ENCODE measurements at places on chromosomes 11 and 22. TPM values are rescaled to one million over a fixed set of nuclear protein-coding genes. Genes with fewer than 3 reads are reported as not detected.

GRCh38 chr11:110473706-110474105 is 44.0 kb downstream of the FDX1 start:
- no peak for DNase-seq

- no peak for DNase-seq
Measured at GRCh38 chr11:55732936-55733335, 40.3 kb upstream of the OR5D13 start.

- DNase-seq, result peak; percentile 45
Measured at GRCh38 chr11:69848201-69848600, 29.0 kb upstream of the FGF3 start.

DNA sequence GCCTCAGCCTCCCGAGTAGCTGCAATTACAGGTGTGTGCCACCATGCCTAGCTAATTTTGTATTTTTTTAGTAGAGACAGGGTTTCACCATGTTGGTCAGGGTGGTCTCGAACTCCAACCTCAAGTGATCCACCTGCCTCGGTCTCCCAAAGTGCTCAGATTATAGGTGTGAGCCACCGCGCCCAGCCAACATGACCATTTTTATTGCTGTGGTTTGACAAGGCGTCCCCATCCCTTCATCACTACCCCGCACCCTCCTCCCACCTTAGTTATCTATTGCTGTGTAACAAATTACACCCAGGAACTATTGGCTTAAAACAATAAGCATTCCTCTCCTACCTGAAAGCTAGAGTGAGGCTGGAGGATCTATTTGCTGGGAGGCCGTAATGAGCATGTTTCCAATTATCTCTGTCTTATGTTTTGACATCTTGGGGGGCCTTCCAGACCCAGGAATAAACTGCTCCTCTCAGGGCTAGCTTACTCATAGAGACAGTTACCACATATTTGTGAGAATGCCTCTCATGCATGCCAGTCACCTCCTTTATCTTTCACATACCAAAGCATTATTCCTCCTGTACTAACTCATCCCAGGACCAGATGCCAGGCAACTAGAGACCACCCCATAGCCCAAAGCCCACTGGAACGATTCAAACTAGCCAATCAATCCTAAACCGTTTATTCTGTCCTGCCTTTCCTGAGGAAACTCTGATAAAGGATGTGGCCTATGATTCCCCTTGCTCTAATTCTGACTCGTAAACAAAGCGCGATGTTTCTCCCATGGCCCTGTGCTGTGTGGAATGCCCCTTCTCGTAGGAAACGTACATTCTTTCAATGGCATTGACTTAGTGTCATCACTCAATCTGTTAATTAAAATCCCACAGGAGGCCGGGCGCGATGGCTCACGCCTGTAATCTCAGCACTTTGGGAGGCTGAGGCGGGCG is 19.4 kb downstream of the SNU13 start:
- DNase-seq, result no peak

DNA sequence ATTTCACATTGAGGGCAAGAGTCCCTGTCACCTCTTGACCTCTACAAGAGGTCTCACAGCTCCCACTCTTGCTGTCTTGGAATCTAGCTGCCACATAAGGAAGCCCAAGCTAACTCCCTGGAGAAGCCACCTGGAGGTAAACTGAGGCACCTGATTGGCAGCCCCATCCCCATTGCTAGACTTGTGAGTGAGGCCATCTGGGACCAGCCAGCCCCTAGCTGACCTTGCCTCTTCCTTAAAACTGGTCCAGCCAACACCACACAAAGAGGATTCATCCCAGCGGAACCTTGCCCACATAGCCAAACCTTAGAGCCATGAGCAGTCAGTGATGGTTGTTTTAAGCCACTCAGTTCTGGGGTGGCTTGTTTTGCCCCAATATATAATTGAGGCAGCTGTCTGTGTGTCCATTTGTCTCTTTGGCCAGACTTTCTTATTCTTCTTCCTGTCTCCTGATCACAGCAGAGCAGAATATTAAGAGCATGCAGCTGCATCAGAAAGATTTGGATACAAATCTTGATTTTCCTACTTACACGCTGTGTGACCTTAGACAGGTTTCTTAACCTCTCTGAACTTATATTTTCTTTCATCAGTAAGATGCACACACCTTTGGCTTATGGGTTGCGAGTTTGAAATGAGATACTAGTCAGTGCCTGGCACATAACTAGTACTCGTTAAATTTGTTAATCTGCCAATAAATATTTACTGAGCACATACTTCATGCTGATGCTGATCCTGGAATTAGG is 74.3 kb upstream of the TP53I11 start:
- no peak for DNase-seq

DNA sequence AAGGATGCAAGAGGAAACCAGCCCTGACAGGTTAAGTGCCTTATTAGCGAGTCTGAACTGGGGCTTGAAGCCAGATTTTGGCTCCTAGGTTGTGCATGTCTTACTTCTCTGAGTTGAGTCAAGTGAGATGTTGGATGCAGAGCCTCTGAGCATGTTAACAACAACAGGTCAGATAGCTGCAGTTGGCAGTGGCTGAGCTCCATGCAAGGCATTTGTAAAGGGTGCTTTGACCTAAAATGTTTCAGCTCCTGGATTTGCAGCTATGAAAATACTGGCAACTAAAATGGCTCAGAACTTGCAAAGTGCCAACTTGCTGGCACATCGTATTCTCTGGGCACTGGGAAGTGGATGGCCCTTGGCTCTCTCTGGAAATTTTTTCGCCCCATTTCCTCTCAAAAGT is 16.4 kb upstream of the CSRP3 start:
- no peak for DNase-seq

DNA sequence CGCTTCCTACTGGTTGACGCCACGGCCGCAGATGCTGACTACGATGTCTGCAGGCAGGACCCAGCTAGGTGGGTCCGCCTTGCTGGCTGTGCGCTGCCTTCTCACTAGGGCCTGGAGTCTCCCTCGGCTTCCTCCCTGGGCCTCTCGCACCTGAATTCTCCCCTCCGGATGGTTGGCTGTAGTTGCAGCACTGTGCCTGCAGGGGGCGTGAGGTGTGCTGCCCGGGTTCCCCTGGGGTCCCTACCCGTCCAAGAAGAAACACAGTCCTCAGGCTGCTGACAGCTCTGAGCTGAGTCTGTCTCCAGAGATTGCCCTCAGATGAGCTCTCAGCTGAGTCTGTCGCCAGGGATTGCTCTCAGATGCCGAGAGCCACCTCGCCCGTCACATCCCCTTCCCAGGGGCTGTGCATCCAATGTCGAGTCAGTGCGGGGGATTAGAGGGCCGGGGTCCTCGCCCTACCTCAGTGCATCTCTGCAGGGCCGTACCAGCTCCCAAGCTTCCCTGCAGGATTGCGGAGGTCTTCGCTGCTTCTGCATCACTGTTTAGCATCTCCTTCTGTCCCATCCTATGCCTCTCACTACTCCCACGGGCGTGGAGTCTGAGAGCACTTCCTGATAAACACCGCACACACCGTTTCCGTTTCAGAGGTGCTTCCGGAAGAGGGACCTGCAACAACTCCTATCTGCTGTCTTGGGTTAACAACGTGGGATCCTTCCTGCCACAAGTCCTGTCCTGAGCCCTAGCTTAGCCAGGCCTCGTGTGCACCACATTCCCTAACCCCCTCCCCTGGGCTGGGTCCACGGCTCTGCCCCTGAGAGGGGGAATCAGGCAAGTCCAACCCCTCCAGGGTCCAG is 196.9 kb downstream of the CSNK2A3 start:
- DNase-seq, result no peak

DNA sequence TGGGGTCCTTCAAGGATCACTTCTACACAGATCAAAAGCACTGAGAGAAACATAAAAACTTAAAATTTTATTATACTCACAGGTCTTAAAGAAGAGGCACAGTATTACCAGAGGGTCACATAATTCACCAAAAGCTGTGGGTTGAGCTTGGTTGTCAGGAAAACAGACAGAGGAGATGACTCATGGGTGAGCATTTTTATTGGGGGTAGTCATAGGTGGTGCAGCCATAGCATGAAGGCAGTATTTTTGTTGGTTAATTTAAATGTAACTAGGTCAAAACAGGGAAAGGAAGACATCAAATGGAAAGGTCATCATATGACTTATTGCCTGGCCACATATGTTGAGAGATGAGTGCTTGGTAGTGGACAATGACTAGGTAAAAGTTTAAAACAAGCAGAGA is 24.2 kb downstream of the OR5B17 start:
- no peak for DNase-seq

Gene OR8I2
- polyA plus RNA-seq, result not detected

DNA sequence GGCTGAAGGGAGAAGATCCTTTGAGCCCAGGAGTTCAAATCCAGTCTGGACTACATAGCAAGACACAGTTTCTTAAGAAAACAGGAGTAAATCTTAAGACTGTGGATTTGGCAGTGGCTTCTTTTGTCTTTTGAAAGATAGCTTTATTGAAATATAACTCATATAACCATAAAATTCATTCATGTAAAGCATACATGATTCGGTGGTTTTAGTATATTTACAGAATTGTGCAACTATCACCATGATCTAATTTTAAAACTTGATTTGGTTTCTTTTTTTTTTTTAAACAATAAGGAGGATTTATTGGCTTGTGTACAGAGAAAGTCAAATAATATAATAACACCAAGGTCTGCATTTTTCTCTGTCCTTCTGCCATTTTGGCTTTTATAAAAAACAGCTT is 23.1 kb upstream of the PSMA1 start:
- DNase-seq, result no peak

Gene VWA5A
- 12.6 TPM for polyA plus RNA-seq

- no peak for DNase-seq
Measured at GRCh38 chr22:46108564-46109473, 41.5 kb upstream of the PPARA start.

DNA sequence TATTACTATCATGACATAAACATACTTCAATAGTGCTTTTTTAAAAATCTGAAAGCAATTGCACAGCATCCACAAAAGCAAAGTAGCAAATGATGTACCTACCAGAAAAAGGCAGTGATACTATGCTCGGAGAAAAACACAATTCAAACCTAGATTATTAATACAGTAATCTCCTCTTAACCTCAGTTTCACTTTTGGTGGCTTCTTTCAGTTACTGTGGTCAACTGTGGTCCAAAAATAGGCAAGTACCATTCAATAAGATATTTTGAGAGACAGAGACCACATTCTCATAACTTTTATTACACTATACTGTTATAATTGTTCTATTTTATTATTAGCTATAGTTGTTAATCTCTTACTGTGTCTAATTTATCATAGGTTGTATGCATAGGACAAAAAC is 20.8 kb downstream of the KCNA4 start:
- DNase-seq, result no peak

DNA sequence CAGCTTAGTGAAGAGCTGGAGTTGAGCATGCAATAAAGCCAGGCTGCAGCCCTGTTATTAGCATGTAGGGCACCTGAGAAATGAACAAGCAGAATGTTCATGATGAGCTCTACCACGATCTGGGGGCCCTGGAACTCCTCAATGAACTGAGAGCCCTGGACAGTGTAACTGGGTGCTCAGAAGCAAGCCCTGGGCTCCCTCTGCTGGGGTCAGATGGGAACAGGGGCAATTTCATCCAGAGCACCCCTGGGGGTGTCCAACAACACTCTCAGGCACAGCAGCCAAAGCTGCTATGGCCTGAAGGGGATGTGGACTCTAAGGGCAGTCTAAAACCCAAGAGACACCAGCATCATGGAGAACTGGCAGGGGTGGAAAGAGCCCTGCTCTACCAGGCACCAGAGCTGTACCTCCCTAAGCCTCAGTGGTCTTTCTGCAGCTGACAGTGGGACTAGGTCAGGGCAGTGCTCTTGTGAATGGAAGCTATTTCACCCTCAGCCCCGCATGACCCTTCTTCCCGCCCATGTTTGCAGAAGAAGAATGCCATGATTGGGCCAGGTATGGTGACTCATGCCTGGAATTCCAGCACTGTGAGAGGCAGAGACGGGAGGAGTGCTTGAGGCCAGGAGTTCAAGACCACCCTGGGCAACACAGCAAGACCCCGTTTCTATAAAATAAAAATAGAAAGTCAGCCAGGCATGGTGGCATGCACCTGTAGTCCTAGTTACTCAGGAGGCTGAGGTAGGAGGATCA is 28.9 kb downstream of the THOC5 start:
- no peak for DNase-seq

DNA sequence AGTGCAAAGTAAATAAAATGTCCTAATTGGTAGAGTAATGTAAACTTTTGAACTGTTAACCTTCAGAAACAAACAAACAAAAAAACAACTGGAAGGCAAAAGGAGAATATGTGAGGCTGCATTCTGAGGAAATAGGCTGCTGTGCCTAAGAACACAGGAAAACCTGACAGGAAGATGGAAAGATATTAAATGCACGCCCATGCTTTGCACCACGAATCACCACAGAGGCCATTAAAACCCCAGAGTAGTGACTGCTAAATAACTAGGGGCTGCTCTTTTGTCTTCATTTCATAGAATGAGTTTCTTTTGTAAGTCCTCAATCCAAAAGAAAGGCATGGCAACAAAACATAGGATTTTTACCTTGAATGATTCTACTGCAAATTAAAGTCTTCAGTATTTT is 436.0 kb downstream of the RAB38 start:
- peak; percentile 16 for DNase-seq

Gene POTEH
- polyA plus RNA-seq, result not detected

- no peak for DNase-seq
Measured at GRCh38 chr11:20600551-20600950, 1.1 kb downstream of the SLC6A5 start.

- DNase-seq, result no peak
Measured at GRCh38 chr22:40244586-40244985, 66.9 kb downstream of the TNRC6B start.

DNA sequence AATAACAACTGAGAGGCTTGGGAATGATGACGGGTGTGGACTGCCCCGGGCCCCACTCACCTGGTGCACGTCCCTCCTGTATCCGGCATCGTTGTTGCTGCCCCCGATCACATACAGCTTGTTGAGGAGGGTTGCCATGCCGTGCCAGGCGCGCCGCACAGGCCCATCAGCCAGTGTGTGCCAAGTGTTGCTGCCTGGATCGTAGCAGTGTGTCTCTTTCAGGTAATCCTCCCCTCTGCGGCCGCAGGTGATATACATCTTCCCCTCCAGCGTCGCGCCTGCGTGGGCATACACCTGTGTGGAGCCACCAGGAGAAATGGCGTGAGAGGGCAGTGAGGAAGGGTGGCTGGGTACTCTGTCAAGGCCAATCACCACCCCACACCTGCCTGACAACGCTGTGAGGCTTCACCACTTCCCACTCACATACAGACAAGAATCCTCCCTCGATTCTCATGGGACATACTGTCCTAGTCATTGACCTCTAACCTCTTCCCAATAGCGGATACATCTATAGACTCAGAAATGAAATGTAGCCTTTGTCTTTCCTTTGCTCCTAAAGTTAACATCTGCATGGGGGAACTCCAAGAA is 8.9 kb upstream of the SCARF2 start:
- no peak for DNase-seq

- no peak for DNase-seq
Measured at GRCh38 chr11:11510939-11511338, 110.9 kb downstream of the GALNT18 start.

Gene SLC7A4
- 1.5 TPM for polyA plus RNA-seq

- DNase-seq, result peak; percentile 58
Measured at GRCh38 chr11:68373815-68374501, 61.6 kb downstream of the LRP5 start.
